ENCODE measurements at places on chromosomes 3 and 15. TPM values are rescaled to one million over a fixed set of nuclear protein-coding genes. Genes with fewer than 3 reads are reported as not detected.

- DNase-seq: no peak
Observed at GRCh38 chr3:197478746-197479668, 76.8 kb downstream of the BDH1 start.

DNA sequence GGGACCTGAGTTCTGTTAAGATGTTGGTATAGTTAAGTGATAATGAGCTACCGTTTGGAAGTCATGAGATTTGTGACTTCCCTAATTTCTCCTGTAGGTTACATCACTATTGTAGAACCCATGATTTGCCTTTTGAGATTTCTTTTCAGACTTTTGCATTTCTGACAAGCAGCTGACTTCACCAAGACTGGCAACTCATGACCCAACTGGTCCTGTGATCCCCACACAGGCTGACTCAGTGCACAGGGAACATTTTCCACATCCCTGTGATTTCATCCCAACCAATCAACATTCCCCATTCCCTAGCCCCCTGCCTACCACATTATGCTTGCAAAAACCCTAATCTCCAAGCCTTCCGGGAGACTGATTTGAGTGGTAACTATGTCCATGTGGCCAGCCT lies 242.1 kb upstream of the PDZRN3 start:
- no peak for DNase-seq

Gene MYO5C
- total RNA-seq: 3.3 TPM

Gene GASK1A
- 4.5 TPM for total RNA-seq

DNA sequence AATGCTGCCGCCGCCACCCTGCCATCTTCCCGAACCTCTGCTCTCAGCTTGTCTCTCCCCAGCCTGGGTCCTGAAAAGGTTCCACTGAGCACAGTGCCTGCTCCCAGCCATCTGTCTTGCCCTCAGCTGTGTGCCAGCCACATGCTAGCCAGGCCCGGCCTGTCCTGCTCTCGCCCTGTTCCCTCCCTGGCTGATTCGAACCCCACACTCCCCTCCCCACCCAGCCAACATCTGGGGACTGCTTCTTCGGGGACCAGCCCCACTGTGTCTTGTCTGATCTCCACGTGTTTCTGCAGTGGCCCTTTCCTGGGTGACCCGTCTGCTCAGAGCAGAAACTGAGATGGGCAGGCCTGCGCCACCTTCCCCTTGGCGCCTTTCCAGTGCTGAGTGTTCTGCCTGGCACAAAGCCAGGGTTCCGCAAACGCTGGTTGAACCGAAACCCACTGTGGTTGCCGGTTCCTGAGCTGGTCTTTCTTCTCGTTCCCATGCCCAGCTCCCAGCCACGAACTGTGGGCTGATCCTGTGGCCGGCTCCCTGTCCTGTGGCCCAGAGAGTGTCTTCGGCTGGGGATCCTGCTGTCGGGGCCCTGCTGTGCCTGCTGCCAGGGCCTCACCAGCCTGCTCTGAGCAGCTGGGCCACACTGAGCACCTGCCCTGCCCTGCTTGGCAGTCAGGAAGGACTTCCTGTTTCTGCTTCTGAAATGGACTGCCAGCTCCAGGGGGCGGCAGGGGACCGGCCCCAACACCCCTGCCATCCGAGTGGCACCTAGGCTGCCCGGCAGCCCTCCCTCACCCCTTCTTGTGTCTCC lies 62.7 kb upstream of the KLF13 start:
- peak; percentile 42 for DNase-seq

DNA sequence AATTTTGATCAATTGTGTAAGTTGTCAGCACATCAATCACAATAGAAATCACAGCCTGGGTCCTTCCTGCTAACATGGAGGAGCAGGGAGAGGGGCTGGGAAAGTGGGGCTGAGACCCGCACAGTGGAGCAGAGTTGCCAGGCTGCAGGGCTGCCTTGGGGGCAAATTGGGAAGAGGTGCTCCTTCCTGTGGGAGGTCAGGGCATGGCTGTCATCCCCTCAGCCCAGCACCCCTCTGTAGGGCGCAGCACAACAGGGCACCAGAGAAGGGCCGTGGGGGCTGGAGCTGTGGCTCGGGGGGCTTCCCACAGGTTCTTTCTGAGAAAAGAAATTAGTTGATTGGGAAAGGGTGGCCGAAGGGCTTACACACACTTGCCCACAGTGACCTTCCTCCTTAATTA lies 126.3 kb downstream of the NSMCE3 start:
- peak; percentile 21 for DNase-seq

Gene FSIP1
- 0.15 TPM for total RNA-seq

DNA sequence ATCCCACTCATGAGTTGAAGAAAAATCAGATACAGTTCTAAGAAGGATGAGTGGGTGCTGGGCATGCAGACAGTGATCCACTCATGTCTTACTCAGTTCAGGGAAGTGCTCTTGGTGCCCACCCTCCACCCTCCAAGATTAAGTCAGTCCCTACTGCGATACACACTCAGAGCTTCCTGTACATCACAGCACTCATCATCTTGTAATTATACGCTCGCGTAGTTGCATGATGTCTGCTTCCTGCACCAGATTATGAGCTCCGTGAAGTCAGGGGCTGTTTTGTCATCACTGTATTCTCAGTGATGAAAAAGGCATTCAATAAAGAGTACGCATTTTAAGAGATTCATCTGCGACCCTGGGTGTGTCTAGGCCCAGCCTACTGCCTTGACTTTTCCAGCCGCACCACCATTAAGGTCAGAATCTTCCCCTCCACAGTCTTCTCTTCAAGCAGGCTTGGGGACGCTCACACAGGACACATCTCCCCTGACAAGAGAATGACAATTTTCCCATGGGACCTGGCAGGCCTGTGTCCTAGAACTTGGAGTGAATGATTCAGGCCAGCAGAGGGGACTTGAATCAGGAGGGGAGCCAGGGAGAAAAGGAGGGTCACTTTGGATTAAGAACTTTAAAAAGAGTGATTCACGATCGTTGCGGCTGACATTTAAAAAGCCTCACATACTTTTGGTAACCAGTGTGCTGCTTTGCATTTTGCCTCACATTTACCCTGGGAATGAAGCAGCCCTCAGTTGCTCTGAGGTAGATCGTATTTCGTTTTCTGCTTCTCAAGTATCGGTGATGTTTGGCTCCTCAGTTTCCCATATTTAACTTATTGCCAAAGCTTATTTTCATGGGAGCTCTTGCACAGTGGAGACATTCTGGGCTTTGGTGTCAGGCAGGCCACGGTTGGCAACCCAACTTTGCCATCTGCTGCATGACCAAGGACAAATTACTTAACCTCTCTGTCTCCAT lies 7.9 kb upstream of the PDE8A start:
- DNase-seq: no peak

DNA sequence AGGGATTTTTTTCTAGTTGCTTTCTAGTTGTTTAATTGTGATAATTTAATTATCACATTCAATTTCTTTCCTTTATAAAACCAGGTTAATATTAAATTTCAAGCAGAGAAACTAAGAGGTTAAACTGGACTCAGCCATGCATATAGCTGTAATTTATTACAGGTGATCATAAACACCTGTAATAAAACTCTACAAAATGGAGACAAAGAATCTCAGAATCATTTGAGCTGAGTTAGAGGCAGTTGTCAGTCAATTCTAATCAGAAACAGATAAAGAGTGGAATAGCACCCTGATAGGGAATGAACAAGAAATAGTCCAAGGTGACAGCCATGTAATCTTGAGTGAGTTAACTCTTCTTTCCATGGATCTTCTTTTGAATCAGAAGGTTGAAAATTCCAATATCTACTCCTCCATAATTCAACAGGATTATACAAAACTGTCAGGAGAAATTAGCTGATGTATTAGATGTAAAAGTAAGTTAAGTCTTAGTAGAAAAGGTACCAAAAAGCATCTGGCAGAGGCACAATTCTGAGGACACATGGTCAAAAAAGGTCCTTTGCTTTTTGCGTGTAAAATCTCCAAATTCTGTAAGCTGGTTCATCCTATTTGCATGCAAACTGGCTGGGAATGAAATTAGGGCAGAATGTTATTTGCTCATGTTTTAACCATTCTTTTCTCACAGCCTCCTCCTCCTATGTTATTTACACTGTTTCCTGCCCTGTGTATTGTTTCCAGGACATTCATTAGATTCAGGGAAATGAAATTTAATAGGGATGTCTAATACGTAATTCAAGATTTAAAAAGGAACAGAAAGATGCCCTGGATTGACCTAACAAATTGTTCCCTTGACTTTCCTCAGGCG lies 39.4 kb upstream of the B3GNT5 start:
- DNase-seq: no peak

DNA sequence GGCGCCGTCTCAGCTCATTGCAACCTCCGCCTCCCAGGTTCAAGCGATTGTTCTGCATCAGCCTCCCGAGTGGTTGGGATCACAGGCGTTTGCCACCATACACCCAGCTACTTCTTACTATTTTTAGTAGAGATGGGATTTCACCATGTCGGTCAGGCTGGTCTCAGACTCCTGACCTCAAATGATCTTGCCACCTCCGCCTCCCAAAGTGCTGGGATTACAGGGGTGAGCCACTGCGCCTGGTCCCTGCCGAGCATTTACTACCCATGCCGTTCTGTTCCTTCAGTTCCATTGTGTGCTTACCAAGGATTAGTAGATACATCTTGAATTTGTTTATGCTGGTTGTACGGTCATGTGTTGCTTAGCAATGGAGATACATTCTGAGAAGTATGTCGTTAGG lies 10.3 kb downstream of the CHD2 start:
- no peak for DNase-seq

DNA sequence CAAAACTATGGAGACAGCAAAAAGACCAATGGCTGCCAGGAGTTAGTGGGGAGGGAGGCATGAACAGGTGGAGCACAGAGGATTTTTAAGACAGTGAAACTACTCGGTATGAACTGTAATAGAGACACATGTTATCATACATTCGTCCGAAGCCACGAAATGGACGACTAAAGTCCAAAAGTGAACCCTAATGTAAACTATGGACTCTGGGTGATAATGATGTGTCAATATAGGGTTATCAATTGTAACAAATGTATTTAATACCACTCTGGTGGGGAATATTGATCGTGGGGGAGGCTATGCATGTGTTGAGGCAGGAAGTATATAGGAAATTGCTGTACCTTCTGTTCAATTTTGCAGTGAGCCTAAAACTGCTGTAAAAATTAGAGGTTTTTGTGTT lies 107.0 kb downstream of the CPN2 start:
- DNase-seq: no peak

DNA sequence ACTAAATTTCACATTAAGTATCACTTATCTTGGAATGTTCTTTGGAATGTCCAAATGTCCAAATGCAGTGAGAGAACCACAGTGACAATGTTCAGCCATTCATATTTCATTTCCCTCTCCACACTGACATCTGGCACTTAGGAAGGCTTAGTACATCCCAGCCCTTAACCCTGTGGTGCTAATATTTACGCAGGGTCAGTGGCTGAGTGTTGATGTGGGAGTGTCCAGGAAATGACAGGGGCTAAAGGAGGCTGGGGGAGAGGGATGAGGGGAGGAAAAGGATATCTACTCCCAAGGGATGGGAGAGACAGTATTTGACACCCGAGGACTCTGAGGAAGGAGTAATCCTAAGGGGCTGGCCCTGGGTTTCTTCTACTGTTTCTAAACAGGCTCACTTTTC lies 14.1 kb upstream of the CCR4 start:
- no peak for DNase-seq
